ENCODE measurements at places on chromosomes 16 and 17.

GRCh38 chr17:32492264-32492589, 5.4 kb downstream of the CDK5R1 start:
- DNase-seq: no peak

DNA sequence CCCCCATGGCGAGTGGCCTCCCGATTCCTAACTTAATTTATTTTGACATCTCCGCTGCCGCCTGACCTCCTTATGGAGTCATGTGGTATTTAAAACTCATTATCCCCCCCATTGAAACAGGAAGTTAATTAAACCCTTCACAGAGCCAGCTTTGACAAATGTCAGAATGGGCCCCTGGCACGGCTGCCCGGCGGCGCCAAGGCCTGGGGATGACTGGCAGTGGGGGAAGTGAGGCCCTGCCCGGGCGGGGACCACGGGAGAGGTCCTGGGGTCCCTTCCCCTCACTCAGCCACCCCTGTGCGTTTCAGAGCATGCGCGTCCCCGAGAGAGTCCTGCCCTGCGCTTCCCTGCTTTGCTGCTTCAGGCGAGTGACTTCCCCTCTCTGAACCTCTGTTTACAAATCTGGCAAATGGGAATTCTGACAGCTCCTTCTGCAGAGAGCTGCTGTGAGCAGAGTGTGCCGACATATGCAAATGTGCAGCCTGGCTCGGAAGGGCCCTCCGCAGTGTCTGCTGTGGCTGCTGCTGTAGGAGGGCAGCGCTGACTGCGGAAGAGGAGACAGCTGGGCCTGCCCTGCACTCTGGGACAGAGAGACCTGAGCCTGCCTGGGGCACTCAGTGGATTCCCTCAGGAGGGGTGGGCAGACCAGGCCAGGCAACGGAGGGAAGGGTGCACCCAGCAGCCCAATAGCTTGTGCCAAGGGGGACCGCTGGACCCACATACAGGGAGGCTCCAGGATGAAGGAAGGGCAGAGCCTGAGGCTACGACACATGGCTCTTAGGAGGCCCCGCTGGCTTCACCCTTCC, 4.4 kb upstream of the ZFPM1 start:
- no peak for DNase-seq

DNA sequence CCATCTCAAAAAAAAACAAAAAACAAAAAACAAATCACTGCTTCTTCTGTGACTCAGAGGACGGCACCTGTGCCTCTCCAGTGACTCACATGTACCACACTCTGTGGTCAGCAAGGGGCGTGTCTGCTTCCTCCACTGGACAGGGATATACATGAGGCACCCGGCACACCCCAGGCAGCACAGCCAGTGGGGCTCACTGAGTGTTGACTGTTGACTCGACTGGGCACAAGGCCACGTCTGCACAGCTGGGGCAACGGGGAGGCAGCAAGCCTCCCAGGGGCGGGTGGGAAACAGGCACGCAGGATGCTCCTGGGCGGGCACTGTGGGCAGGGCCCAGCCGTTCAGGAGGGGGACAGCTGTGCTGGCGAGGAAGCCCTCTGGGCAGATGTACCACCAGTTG, 64.1 kb downstream of the TIMM22 start:
- no peak for DNase-seq

GRCh38 chr16:10253409-10253808, 71.2 kb upstream of the GRIN2A start:
- no peak for DNase-seq

DNA sequence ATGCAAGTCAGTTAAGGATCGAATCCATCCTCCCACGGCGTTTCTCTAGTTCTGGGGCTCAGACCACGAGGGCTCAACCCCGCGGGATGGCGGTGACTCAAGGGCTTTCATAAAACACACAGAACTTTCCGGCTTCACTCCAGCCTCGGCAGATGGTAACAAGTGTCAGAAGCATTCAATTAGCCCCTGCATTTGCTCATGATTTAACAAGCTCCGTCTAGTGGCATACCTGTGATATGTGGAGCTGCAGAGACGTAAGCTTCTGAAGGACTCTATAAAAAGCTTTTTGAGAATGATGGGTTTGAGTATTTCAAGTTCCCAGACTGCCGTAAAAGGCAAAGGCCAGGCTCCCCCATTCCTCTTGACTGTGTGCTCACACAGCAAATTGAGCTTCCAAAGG, 91.3 kb upstream of the SEC14L1 start:
- no peak for DNase-seq

DNA sequence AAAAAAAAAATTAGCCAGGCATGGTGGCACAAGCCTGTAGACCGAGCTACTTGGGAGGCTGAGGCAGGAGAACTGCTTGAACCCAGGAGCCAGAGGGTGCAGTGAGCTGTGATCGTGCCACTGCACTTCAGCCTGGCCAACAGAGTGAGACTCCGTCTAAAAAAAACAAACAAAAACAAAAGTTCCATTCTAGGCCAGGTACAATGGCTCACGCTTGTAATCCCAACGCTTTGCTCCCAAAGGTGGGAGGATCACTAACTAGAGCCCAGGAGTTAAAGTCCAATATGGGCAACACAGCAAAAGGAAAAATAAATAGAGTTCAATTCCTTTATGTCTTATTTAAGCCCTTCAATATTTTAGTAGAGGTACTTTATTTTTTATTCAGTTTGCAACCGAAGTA, 47.5 kb downstream of the CNOT1 start:
- no peak for DNase-seq

GRCh38 chr17:80106751-80107150, 5.4 kb downstream of the GAA start:
- DNase-seq: no peak

GRCh38 chr17:19494961-19495806, 38.5 kb upstream of the SLC47A1 start:
- DNase-seq: no peak

GRCh38 chr16:12078405-12079280, 102.1 kb downstream of the SNX29 start:
- DNase-seq: no peak

- no peak for DNase-seq
Observed at GRCh38 chr16:4651827-4652226, 27.2 kb downstream of the MGRN1 start.

DNA sequence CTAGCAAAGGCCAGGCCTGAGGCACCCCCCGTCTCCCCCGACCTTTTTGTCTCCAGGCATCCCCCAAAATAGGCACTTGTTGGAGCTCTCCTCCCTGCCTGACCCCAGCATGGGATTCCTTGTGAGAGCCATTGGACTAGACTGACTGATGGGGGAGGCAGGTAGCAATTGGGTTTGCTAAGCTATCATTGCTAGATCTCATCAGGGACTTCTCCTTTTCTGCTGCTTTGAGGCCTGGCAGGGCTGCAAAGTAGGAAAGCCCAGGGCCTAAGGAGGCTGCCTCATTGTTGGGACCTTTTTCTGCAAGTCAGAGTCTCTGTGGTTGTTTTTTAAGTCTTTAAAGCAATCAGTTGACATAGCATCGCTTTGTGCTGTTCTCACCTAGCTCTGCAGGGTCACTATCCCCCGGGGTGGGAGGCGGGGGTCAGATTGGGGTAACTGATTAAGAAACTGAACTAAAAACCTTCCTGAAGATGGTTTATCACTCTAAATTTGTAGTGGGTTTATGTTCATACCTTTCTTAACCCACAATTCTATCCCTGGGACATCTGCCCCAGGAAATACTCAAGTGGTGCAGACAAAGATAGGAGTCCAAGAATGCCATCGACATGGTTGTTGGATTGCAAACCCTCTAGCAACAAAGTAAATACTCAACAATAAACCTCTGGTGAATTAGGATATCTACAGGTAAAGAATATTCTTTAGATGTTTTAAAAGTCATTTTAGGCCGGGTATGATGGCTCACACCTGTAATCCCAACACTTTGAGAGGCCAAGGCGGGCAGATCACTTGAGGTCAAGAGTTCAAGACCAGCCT, 28.0 kb downstream of the LLGL2 start:
- no peak for DNase-seq

DNA sequence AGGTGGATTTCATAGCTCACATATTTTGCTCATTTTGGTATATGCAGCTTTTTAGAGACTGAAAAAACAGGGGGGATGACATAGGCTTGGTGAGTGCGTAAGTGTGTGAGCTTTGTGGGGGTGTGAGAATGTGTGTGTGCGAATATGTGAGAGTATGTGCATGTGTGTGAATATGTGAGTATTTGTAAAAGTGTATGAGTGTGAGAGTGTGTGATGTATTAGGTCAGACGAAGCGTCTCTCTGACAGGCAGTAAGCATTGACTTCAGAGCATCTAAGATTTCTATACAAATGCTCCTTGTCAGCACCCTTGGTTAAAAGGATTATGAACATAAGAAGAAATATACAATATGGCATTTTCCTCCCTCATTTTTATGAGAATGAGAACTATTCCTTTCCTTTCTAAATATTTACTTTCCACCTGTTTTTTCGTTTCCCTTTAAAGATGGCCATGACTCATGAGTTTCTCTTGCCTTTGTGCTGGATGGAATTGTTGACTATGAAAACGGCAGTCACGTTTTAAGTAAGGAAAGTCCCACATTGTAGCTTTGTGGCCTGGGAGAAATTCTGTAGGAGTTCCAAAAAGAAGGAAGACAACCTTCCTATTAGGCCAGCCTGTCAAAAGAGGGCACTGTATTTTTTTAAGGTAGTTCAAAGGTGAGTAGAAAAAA, 276.4 kb downstream of the FOXL1 start:
- DNase-seq: no peak

GRCh38 chr17:31148205-31148604, 53.4 kb downstream of the NF1 start:
- no peak for DNase-seq

- DNase-seq: peak; percentile 28
Observed at GRCh38 chr16:19817122-19817521, 67.5 kb downstream of the GPRC5B start.

- DNase-seq: no peak
Observed at GRCh38 chr17:42562388-42563142, 617 bp downstream of the COASY start.

DNA sequence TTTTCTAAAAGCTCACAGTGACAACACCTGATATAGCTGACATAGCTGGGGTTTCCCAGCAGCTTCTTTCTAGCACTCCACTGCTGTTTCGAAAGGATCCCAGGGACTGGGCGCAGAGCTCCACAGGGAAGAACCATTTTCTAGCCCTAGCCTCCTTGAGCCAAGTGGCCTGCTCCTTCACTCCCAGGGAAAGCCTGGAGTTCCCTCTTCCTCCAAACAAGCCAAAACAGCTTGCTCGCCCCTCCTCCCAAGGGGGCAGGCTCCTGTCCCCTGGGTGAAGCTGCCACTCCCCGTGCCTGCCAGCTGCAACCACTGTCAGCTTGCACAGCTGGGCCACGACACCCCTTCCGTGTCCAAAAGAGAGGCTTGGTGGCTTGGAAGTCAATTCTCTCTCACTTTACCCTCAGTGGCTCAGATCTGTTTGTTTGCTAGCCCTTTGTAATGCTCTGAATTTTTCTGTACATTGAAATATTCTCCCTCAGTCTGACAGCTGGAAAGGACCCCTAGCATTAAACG, 59.8 kb downstream of the CYTH1 start:
- no peak for DNase-seq

DNA sequence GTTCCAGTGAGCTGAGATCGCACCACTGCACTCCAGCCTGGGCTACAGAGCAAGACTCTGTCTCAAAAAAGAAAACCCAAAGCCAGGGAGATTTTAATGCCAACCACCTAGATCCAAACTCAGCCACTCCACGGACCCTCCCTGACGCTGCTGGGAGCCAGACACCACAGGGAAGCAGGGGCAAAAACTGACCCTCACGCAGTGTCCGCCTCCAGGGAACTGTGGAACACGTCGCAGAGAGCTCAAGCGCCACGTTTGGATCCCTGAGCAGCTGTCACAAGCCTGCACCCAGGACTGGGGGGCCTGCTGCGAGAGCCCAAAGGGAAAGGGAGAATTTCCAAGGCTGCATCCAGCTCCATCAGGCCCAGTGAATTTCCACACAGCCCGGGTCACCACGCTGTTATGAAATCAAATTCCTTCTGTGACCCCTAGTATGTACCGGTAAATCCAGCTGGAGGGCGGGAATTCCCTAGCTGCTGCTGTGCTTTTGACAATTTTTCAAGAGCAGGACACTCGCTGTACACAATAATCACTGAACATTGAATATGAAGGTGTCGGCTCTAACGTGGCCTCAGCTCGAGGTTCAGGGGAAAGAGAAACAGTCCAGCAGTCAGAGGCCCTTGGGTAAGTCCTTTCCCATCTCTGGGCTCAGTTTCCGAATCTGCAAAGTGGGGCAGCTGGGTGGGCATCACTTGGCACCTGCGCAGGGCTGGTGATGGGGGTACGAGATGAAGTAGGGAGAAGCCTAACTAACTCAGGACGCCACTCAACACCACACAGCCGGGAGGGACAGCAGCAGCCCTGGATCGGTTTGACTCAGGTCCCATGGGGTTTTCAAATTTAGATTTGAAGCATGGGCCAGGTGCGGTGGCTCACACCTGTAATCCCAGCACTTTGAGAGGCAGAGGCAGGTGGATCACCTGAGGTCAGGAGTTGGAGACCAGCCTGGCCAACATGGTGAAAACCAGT, 8.6 kb downstream of the CARHSP1 start:
- no peak for DNase-seq

DNA sequence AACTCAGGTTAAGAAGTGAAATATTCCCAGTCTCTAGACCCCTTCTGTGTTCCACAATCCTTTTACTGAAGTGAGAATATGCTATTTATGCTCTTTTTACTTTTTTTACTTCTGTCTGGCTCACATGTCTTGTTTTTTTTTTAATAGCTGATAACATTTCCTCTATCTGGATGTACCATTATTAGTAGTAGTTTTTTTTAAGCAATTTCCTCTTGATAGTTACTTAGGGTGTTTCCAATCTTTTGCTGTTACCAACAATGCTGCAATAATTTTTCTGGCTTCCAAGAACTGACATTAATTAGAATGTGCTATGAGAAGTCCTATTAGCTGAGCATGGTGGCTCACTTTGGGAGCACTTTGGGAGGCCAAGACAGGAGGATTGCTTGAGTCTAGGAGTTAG, 32.0 kb downstream of the KSR1 start:
- DNase-seq: no peak

- no peak for DNase-seq
Observed at GRCh38 chr17:4038076-4038475, 73.8 kb upstream of the ATP2A3 start.

GRCh38 chr17:4425398-4425797, 8.3 kb upstream of the SPNS3 start:
- DNase-seq: no peak

GRCh38 chr17:57357830-57358430, 101.6 kb downstream of the MSI2 start:
- DNase-seq: no peak

DNA sequence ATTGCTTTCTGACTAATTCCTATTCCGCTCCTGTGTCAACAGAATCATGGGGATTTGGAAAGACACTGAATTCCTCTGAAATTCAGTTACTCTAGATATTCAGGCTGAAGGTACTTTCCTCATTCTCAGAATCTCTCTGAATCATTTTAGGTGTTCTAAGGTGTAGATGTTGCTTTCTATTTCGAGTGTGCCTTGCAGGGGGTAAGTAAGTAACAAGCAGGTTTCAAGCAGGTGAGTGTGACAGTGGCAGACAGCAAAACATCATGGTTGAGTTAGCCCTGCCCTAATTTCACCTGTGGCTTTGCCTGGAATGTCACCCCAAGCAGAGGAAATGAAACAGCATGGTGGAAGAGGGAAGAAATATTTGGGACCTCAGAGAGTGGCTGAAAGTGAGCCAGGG, 75.1 kb downstream of the SHISA9 start:
- no peak for DNase-seq

- DNase-seq: no peak
Observed at GRCh38 chr17:13212860-13213259, 195.0 kb upstream of the ELAC2 start.
